ENCODE measurements at places on chromosomes 13 and 19. TPM values are rescaled to one million over a fixed set of nuclear protein-coding genes. Genes with fewer than 3 reads are reported as not detected.

The ZSCAN4 gene
- 0.09 TPM for total RNA-seq

DNA sequence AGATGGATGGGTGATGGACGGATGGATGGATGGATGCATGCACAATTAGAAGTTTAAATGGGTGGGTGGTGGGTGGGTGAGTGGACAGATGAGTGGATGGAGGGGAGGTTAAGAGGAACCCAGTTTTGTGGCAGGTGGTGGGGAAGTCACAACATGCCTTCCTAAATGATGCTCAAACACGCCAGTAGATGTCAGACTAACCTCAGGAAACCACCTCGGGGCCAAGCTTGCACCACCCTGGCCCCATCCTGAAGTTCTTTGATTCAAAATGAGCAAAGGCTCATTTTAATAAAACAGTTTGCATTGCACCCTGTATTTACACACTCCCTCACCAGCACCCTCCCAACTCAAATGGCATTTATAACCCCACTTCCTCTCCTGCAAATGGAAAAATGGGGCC lies 91.4 kb upstream of the CACNA1A start:
- peak; percentile 56 for DNase-seq

- DNase-seq, result peak; percentile 15
Measured at GRCh38 chr13:19618977-19619376, 14.5 kb upstream of the MPHOSPH8 start.

DNA sequence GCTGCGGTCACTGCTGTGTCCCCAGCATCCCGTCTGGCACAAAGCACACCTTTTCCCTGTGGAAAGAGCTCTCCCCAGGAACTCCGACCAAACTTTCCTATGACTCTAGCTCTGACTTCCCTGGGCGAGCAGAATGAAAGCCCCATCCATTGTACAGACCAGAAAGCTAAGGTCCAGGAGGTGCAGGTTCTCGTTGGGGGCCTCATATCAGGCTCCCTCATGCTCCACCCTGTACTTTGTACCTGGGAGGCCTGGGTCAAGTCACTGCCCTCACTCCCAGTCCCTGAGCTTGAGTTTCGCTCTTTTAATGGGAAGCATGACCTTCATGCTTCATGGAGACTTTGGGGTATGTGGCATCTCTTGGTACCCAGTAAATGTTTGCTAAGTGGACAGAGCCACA lies 18.4 kb downstream of the CYTH2 start:
- no peak for DNase-seq

DNA sequence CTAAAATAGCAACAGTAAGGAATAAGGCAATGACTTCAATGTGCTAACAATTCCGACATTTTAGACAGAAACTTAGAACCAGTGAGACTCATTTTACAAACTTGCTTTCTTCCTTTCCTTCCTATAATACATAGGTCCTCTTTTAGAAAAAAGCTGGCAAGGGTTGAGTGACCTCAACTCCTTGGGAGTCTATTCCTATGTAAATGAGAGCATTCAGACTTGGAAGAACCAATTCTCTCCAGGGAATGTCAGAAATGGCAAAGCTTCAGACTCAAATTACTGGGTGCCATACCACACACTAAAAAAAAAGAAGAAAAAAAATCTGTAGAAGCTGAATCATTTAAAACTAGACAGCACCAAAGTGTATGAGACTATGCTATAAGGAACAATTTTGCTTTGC lies 1328.2 kb downstream of the OLFM4 start:
- DNase-seq, result no peak

DNA sequence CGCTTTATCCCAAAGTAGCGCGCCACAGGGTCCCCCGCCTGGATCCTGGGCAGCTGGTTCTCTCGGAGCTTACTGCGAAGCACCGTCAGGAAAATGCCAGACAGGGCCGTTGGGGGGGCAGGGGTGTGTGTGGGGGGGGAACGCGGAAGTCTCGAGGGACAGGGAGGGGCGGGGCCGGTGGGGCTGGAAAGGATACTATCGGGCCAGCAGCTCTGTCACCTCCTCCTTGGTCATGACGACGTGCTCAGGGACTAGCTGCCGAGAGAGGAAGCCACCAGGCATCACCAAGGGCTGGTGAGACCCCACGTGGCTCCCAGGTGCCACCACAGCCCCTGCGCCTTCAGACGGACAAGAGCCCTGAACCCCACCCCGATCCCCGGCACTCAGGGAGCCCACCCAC lies 5.3 kb downstream of the POLR2E start:
- no peak for DNase-seq

DNA sequence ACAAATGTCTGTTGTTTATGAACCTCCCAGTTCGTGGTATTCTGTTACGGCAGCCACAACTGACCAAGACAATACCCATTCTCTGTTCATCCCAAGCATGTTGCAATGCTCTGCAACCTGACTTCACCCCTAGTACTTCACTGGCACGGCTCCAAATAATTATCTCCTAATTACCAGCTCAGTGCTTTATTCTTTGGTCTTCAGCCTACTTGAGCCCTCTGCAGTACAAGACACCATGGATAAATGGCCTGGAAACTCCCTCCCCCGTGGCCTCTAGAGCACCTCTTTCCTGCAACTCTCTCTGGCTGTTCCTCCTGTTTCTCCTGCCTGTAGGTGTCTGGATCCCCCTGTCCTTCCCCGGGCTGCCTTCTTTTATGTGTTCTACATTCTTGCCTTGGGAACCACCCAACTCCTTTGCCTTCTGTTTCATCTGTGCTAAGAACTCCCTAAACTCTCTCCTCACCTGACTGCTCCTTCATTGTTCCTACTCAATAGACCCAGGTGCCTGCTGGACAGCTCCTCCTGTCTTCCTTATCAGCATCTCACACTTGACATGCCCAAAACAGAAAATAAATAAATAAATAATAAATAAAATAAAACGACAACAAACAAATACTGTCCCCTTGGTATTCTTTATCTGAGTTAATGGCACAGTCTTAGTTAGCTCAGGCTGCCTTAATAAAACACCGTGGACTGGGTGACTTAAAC lies 200.4 kb upstream of the IPO5 start:
- DNase-seq, result no peak

DNA sequence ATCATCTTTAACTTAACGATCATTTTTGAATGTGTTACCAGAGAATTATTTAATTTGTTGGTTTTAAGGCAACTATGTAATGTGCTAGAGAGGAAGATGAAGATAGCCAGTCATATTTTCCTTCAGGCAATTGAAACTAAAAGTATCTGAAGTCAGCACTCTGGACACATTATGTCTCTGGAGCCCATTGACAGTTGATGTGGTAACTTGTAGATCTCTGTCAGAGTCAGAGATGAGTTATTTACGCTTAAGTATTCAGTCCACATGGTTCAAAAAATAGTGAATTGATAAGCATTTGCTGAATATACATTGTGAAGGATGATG lies 2.1 kb downstream of the ZMYM2 start:
- no peak for DNase-seq

- no peak for DNase-seq
Measured at GRCh38 chr13:61275736-61276135, 139.9 kb downstream of the PCDH20 start.

DNA sequence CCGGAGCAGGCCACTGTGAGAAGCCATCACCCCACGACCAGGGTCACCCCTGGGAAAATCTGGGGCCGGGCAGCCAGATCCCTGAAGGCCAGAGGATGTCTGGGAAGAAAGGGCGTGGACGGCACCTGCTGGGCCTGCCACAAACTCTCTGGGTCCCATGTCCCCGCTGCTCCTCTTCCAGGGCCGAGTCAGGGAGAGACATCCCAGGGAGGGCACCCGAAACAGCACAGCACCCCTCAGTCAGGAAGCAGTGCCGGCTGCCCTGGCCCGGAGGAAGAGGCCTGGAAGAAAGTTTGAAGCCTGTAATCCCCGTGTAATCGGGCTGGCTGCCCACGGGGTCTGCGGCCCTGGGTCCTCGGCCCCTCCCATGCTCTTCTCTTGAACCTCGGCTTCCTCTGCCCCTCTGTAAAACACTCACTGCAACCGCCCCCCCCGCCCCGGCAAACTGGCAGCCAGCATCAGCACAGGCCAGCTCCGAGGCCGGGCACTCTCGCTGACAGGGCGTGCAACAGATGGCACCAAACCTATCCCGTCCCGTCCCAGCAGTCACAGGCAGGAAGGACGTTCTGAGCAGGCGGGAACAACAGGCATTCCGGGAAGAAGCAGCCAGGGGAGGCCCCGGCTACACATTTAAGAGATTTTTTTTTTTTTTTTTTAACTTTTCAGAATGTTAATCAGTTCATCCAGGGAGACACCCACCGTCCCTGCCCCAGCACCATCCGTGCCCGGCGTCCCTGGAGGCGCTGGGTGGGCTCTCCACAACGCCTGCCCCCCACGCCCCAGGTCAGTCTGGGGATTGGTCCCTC lies 1.5 kb downstream of the SBNO2 start:
- peak; percentile 18 for DNase-seq

GRCh38 chr13:102742506-102742905 lies 31.1 kb downstream of the TEX30 start:
- DNase-seq, result no peak

DNA sequence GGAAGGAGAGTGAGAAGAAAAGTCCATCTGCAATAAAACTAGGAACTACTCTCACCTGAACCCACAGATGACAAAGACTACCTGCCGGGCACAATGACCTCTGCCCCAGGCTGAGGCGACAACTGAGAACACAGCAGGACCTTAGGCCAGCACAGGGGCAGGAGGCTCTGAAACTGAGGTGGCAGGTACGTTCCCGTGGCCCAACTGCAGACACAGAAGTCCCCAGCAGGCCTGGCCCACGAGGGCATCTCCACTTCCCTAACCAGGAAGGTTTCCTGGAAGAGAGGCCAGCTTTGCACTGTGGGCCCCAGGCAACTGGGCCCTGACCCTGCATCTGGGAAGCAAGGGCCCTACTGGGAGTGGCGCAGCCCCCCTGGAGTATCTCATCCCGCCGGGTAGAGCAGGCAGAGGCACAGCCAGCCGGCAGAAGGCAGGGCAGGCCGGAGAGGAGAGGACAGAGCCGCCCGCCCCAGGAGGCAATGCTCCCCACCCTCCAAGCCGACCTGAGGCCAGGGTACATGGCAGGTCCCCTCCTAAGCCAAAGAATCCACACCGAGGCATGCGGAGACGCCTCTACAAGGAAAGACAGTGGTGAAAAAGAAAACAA lies 32.7 kb downstream of the STK24 start:
- DNase-seq, result peak; percentile 35

Data from WTC11 (cell line).